ENCODE measurements at places on chromosomes 12 and 14. TPM values are rescaled to one million over a fixed set of nuclear protein-coding genes. Genes with fewer than 3 reads are reported as not detected.

DNA sequence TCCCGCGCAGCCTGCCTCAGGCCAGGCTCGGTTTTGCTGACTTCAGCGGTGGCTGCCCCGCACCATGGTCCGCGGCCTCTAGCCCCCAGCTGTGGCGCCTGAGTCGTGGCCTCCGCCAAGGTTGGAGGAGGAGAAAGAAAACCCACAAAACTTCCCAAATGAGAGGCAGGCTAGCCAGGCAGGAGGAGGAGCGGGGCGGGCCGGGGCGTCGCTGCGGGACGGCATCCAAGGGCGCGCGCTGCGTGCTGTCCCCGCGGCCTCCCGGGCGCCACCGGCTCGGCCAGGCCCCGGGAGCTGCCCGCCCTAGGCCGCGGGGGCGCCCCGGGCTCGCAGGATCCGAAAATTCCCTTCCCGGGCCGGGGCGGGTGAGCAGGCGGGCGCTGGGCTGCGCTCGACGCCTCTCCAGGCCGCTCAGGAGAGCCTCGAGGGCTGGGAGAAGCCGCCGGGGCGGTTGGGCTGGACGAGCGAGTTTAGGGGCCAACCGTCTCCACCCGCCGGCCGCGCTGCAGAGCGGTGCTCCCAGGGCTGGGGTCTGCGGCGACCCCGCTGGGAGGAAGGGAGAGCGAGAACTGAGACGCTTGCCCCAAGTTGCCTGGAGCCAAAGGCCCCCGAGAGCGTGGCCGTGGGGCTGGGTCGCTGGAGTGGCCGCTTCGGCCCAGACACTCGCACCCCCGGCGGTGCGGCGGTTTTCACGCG lies at the start of gene EFS:
TSS of gene EFS (minus strand) at position 137 of the 696 bp plus-strand sequence. CDS start 147 bp downstream, outside the sequence.
- no peak within 1 kb of the TSS for H3K27ac ChIP-seq
- no peaks in the 10 kb centered on the region for H3K4me1 ChIP-seq
- H3K4me3 ChIP-seq = no peak within 1 kb of the TSS
- peaks cover 41% of the 10 kb centered on the region for H3K27me3 ChIP-seq
- no peaks in the 10 kb centered on the region for H3K36me3 ChIP-seq

MCRS1 gene
- total RNA-seq = 82.2 TPM

GRCh38 chr14:104722938-104723650 lies 935 bp upstream of the ADSS1 start:
- H3K4me1 ChIP-seq = no peaks in the 10 kb centered on the region
- H3K36me3 ChIP-seq = peaks cover 7% of the 10 kb centered on the region
- H3K4me3 ChIP-seq = no peak overlapping the region
- no peak for DNase-seq
- peaks cover 5% of the 10 kb centered on the region for H3K27me3 ChIP-seq
- H3K27ac ChIP-seq = no peak overlapping the region

GRCh38 chr14:105999361-106000028 lies 473.1 kb downstream of the TMEM121 start:
- H3K36me3 ChIP-seq = no peaks in the 10 kb centered on the region
- H3K4me1 ChIP-seq = peaks cover 11% of the 10 kb centered on the region
- DNase-seq = peak; percentile 25
- no peak overlapping the region for H3K27ac ChIP-seq
- H3K4me3 ChIP-seq = no peak overlapping the region

DNA sequence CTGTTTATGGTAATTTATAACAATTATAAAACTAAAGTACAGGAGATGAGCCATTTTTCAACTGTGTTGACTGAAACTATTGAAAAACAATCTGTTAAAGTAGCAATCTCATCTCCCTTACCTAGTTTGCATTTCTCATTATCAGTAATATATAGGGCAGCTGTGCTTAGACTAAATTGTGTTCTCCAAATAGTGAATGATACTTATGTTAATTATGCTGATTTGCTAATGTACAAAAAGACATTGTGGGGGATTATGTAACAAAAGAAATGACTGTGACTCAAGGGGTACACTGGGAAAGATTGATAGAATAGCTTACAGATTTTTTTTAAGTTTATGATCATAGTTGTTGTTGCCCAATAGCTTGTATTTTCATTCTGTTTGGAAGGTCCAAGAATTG lies 207.7 kb downstream of the FUT8 start:
- peaks cover 56% of the 10 kb centered on the region for H3K36me3 ChIP-seq
- no peaks in the 10 kb centered on the region for H3K27me3 ChIP-seq
- H3K4me3 ChIP-seq = no peak overlapping the region
- no peak overlapping the region for H3K27ac ChIP-seq
- no peak for DNase-seq

- H3K4me3 ChIP-seq = no peak overlapping the region
- H3K27ac ChIP-seq = no peak overlapping the region
- H3K36me3 ChIP-seq = no peaks in the 10 kb centered on the region
- no peak for DNase-seq
- H3K4me1 ChIP-seq = no peaks in the 10 kb centered on the region
Measured at GRCh38 chr14:94387051-94388026, 1.1 kb downstream of the SERPINA1 start.

IL26 gene
- not detected for total RNA-seq

LBHD2 gene
- not detected for total RNA-seq

GRCh38 chr12:4114986-4115385 lies 158.6 kb upstream of the CCND2 start:
- no peak overlapping the region for H3K27ac ChIP-seq
- DNase-seq = no peak
- H3K27me3 ChIP-seq = peaks cover 5% of the 10 kb centered on the region
- H3K36me3 ChIP-seq = no peaks in the 10 kb centered on the region
- peaks cover 49% of the 10 kb centered on the region for H3K4me1 ChIP-seq

ETV6 gene
- total RNA-seq = 116 TPM

Data from activated B cell treated with CpG ODN at 0.5 μM for 24 hours (primary cell).